CD14-positive monocyte (primary cell): ENCODE measurements at places on chromosomes 16 and 17. TPM values are rescaled to one million over a fixed set of nuclear protein-coding genes. Genes with fewer than 3 reads are reported as not detected.

GRCh38 chr16:3610698-3611145 lies 684 bp downstream of the SLX4 start:
- H3K27me3 ChIP-seq, result no peaks in the 10 kb centered on the region
- peak overlapping the region; percentile 97 for H3K4me3 ChIP-seq
- H3K4me1 ChIP-seq, result peaks cover 33% of the 10 kb centered on the region
- H3K36me3 ChIP-seq, result no peaks in the 10 kb centered on the region
- no peak for DNase-seq

DNA sequence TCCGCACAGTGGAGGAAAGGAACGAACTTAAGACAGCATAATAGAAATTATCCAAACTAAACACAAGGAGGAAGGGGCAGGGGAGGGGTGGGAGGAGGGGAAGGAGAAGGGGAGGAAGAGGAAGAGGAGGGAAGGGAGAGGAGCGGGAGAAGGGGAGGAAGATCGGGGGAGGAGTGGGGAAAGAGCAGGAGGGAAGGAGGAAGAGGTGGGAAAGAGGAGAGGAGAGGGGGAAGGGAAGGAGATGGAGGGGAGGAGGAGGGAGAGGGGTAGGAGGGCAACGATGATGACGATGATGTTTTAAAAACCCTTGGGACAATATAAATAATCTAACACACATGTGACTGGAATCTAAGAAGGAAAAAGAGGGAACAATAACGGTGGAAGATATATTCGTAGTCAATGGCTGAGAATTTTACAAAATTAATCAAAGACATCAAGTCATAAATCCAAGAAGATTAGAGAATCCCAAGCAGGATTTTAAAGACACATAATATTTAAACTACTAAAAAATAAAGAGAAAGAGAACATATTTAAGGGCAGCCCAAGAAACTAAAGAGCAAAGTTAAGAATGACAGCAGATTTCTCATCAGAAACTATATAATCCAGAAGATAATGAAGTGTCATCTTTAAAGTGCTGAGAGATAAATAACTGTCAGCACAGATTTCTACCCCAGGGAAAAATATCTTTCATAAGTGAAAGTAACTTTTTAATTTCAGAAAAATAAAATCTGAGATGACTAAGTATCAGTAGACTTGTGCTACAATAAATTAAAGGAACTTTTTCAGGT lies 30.2 kb downstream of the C16orf95 start:
- H3K27me3 ChIP-seq, result no peaks in the 10 kb centered on the region
- peaks cover 6% of the 10 kb centered on the region for H3K4me1 ChIP-seq
- DNase-seq, result no peak
- H3K4me3 ChIP-seq, result no peak overlapping the region
- H3K36me3 ChIP-seq, result no peaks in the 10 kb centered on the region

- H3K4me1 ChIP-seq, result peaks cover 76% of the 10 kb centered on the region
- H3K27ac ChIP-seq, result no peak overlapping the region
- H3K27me3 ChIP-seq, result no peaks in the 10 kb centered on the region
Observed at GRCh38 chr16:11674818-11675560, 6.7 kb downstream of the SNN start.

GRCh38 chr16:11205065-11205699 lies 50.8 kb downstream of the SOCS1 start:
- no peak overlapping the region for H3K4me3 ChIP-seq
- H3K27ac ChIP-seq, result no peak overlapping the region
- H3K27me3 ChIP-seq, result no peaks in the 10 kb centered on the region
- peak; percentile 36 for DNase-seq
- peaks cover 79% of the 10 kb centered on the region for H3K4me1 ChIP-seq
- no peaks in the 10 kb centered on the region for H3K36me3 ChIP-seq

GRCh38 chr17:39737760-39738567 lies at the start of gene GRB7:
Gene GRB7, plus strand, starts transcription at chr17:39737938. Its CDS starts 4,364 bp downstream, at chr17:39742302.
- peaks cover 39% of the 10 kb centered on the region for H3K27me3 ChIP-seq
- DNase-seq, result no peak
- no peaks in the 10 kb centered on the region for H3K36me3 ChIP-seq
- peak within 1 kb of the TSS; percentile 39 for H3K4me3 ChIP-seq
- peaks cover 11% of the 10 kb centered on the region for H3K4me1 ChIP-seq

DNA sequence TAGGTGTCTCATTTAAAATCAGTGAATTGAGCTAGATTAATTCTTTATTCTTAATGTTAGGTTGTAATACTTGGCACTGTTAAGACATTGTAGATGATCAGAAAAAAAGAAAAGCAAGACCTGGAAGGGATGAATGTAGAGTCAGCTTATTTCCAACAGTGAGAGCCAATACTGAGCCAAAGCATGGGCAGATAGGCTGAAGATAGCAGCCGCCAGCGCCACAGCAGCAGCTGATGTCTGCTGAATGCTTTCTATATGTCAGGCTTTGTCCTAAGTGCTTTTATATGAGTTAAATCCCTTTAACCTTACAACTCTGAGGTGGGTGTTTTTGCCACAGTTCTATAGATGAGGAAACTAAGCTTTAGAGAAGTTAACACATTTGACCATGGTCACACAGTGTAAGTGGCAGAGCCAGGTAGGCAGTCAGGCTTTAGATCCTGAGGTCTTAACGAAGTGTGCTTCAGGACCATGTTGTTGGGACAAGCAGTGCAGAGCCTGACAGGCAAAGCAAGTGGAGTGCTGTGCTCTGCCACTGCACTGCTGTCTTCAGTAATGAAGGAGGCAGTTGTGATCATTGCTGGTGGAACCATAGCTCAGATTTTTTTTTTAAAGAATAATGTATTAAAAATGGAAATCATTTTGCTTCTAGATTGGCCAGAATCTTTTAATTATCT lies 25.9 kb downstream of the TNRC6A start:
- peaks cover 26% of the 10 kb centered on the region for H3K36me3 ChIP-seq
- no peaks in the 10 kb centered on the region for H3K4me1 ChIP-seq
- H3K4me3 ChIP-seq, result no peak overlapping the region

GRCh38 chr17:41905172-41905571 lies 13.6 kb downstream of the ACLY start:
- no peaks in the 10 kb centered on the region for H3K27me3 ChIP-seq
- H3K4me1 ChIP-seq, result no peaks in the 10 kb centered on the region
- no peak overlapping the region for H3K27ac ChIP-seq
- no peak for DNase-seq
- no peak overlapping the region for H3K4me3 ChIP-seq

GRCh38 chr16:21651515-21651914 lies 893 bp downstream of the IGSF6 start:
- peak overlapping the region; percentile 81 for H3K4me3 ChIP-seq
- H3K27me3 ChIP-seq, result no peaks in the 10 kb centered on the region
- DNase-seq, result no peak
- H3K4me1 ChIP-seq, result peaks cover 77% of the 10 kb centered on the region
- peaks cover 41% of the 10 kb centered on the region for H3K36me3 ChIP-seq
- H3K27ac ChIP-seq, result peak overlapping the region; percentile 98

DNA sequence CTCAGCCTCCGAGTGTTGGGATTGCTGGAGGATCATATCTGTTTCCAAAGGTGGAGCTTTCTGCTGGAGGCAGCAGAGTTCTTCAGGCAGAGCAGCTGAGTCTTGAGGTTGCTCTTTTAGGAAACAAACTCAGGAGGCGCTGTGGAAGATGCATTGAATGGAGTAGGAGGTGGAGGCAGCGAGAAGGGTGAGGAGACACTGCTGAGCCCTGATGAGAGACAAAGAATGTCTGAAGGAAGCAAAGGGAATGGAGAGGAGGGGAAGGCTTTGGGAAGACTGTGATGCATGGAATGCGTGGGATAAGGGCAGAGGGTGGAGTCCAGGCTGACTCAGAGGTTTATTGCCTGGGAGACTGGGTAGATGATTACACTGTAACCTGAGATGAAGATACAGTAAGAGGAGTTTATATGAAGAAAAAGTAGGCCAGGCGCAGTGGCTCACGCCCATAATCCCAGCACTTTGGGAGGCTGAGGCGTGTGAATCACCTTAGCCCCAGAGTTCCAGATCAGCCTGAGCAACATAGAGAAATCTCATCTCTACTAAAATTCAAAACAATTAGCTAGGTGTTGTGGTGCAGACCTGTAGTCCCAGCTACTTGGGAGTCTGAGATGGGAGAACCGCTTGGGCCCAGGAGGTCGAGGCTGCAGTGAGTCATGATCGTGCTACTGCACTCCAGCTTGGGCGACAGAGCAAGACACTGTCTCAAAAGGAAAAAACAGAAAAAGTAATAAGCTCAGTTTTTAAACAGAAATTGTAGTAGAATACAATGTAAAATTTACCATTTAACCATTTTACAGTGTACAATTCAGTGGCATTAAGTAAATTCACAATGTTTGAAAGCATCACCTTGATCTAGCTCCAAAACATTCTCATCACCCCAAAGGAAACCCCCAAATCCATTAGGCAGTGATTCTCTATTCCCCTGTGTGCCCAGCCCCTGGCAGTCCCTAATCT lies 17.8 kb upstream of the TMEM219 start:
- no peaks in the 10 kb centered on the region for H3K36me3 ChIP-seq
- H3K27me3 ChIP-seq, result no peaks in the 10 kb centered on the region
- no peak for DNase-seq

- H3K4me1 ChIP-seq, result no peaks in the 10 kb centered on the region
- H3K4me3 ChIP-seq, result no peak overlapping the region
- H3K27ac ChIP-seq, result no peak overlapping the region
- peak; percentile 3 for DNase-seq
- H3K36me3 ChIP-seq, result no peaks in the 10 kb centered on the region
- H3K27me3 ChIP-seq, result no peaks in the 10 kb centered on the region
Observed at GRCh38 chr16:27690608-27691007, 140.7 kb downstream of the KATNIP start.

DNA sequence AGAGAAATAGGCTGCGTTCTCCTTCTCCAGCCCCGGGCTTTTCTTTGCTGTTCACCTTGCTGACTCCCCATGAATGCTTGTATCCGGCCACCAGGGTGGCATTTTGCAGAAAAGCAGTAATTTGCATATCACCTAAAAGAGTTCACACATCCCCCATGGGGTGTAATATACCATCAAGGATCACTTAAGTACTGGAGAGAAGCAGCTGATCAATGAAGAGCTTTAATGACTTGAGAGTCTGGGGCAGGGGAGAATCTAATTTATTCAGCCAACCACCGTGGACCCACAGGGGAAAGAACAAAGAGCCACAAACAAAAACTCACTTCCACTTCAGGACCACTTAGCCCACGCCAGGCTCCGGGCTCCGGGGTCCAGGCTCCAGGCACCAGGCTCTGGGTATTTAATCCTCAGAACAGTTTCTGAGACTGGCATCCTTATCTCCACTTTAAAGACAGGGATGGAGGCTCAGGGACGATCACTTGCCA lies 33.9 kb upstream of the SEC14L1 start:
- H3K36me3 ChIP-seq, result no peaks in the 10 kb centered on the region
- no peak overlapping the region for H3K4me3 ChIP-seq
- DNase-seq, result no peak
- H3K27ac ChIP-seq, result no peak overlapping the region
- peaks cover 30% of the 10 kb centered on the region for H3K4me1 ChIP-seq

- H3K4me1 ChIP-seq, result peaks cover 57% of the 10 kb centered on the region
- no peaks in the 10 kb centered on the region for H3K27me3 ChIP-seq
- H3K27ac ChIP-seq, result peak overlapping the region; percentile 99
- H3K36me3 ChIP-seq, result peaks cover 11% of the 10 kb centered on the region
Observed at GRCh38 chr17:75262112-75262606, 480 bp downstream of the MRPS7 start.

GRCh38 chr17:82424863-82425159 lies 6.4 kb upstream of the OGFOD3 start:
- no peak overlapping the region for H3K4me3 ChIP-seq
- no peak overlapping the region for H3K27ac ChIP-seq

DNA sequence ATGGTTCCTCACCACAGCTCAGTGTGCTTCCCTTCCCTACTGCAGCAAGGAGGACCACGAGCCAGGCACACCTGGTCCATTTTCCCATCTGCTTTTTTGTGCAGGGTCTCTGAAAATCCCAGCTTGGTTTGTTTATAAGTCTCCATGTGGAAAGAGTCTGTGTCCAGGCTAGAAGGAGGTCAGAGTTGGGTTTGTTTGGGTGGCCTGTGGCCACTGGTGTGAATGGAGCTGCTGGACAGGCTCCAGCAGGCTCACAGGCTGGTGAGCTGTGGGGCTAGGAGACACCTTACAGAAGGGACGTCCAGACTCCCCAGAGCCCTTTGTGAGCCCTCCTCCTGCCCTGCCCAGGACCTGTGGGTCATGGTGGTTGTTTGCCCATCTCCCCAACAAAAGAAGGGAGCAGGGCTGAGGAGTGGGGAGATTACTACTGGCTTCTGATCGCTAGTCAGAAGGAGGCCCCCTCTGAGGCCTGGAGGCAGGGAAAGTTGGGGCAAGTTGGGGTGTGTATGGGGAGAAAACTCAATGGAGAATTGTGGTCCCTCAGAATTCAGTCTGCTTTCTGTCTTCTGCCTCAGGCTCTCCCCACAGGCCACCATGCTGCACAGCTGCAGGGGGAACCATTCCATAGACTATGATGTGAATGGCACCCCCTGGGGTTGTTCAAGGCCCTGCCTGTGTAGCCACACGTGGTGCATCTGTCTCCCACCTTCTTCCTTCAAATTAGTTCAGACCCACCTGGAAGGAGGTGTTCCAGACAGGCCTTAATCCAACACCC lies 4.1 kb downstream of the RARA start:
- H3K27me3 ChIP-seq, result no peaks in the 10 kb centered on the region
- no peak for DNase-seq
- peaks cover 97% of the 10 kb centered on the region for H3K4me1 ChIP-seq
- H3K27ac ChIP-seq, result no peak overlapping the region

GRCh38 chr17:40618754-40619625 lies 28.6 kb downstream of the SMARCE1 start:
- no peaks in the 10 kb centered on the region for H3K36me3 ChIP-seq
- no peak overlapping the region for H3K27ac ChIP-seq
- no peak overlapping the region for H3K4me3 ChIP-seq
- H3K27me3 ChIP-seq, result no peaks in the 10 kb centered on the region
- peaks cover 29% of the 10 kb centered on the region for H3K4me1 ChIP-seq

DNA sequence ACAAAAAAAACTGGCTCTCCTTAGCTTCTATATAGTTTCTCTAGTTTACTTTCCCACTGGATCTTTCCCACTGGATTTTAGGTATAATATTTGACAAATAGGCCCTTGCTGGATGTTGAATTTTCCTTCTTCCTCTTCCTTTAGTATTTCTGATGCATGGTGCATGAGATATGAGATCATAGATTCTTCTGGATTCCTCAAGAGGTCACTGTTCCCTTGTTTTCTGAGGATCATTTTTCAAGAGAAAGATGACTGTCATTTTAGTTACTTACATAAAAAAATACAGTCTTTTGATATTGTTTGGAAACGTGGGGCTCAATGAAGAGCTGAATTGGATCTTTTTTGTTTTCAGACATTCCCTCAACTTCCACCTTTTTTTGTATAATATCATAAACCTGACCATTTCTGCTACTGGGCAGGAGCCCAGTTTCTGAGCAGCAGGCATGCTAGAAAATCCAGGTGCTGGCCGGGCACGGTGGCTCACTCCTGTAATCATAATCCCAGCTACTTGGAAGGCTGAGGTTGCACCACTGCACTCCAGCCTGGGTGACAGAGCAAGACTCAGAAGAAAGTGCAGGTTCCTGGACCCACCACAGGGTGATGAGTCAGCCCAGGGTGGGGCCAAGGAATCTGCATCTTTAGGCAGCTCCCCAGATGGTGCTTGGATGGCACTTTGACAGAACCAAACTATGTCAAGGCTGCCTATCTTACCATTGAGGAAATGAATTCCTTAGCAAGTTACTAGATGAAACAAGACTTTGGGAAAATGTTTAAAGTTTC lies 70.3 kb downstream of the SDR42E1 start:
- no peak overlapping the region for H3K4me3 ChIP-seq
- peaks cover 100% of the 10 kb centered on the region for H3K36me3 ChIP-seq
- H3K4me1 ChIP-seq, result no peaks in the 10 kb centered on the region
- H3K27ac ChIP-seq, result no peak overlapping the region

The AXIN2 gene
- polyA plus RNA-seq, result not detected

The MT4 gene
- polyA plus RNA-seq, result not detected

The DPEP1 gene
- polyA plus RNA-seq, result not detected

The PRR14 gene
- polyA plus RNA-seq, result 6.1 TPM

The MYADML2 gene
- not detected for polyA plus RNA-seq
